ENCODE measurements at places on chromosomes 2 and 18.

GRCh38 chr2:182836451-182836850 lies 30.0 kb downstream of the FRZB start:
- no peak for DNase-seq

DNA sequence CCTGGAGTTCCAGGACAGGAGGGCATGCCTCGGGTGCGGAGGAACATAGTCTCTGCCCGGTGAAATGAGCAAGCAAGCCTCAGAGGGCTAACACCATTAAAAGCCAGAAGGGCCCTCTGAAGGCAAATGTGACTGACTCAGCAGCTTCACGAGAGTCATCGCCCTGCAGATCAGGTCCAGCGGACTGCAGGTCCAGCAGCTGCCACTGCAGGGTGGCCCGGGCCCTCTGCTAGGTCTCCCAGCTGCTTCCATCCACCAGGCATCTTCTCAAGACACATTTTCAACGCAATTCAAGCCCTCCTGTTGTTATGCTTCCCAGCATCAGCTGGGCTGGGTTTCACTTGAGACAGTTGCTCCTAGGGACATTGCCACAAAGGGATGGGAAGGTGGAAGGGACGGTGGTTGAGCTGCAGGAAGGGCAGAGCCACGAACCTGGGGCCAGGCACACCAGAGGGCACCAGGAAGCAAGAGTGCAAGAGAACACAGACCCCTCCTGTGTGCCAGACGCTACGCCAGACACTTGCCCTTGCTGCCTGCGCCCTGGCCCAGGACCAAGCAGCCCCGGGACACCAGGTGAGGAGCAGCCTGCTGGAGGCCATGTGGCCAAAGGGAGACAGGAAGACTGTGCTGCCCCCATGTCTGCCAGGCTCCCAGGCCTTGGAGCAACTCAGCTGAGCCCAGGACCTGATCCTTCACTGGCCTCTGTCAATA lies 173.0 kb downstream of the HDAC4 start:
- no peak for DNase-seq

- no peak for DNase-seq
These were observed 18.0 kb upstream of the GLS start for GRCh38 chr2:190862571-190862991.

GRCh38 chr18:34551824-34552223 lies 158.3 kb upstream of the DTNA start:
- no peak for DNase-seq

- no peak for DNase-seq
These were observed 620 bp upstream of the SLC9A2 start for GRCh38 chr2:102618452-102619413.

DNA sequence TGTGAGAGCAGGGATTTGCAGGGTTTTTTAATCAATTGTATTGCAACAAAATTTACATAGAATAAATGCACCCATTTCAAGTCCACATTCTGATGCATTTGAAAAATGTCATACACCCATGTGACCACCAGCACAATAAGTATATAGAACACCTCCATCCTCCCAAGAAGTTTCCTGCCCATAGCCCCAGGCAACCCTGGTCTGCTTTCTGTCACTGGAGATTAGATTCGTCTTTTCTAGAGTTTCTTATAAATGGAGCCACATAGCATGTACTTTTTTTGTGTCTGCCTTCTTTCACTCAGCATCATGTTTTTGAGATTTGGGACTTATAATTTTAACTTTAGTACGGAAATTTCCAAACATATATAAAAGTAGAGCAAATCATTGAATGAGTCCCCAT lies 127.2 kb upstream of the EPAS1 start:
- DNase-seq = no peak

All from stimulated activated effector memory CD8-positive, alpha-beta T cell treated with anti-CD3 and anti-CD28 coated beads, Interleukin-12 subunit alpha, Interleukin-12 subunit beta, amount 100 ng/mL, for 72 hours (primary cell).